Aorta (tissue), 5 donors: ENCODE measurements at places on chromosomes 12 and 14. TPM values are rescaled to one million over a fixed set of nuclear protein-coding genes. Genes with fewer than 3 reads are reported as not detected.

GRCh38 chr14:51643140-51643539, 8.6 kb upstream of the FRMD6 start:
- no peak overlapping the region for H3K27ac ChIP-seq
- H3K4me3 ChIP-seq, result no peak overlapping the region
- H3K4me1 ChIP-seq, result peaks cover 4% of the 10 kb centered on the region
- no peaks in the 10 kb centered on the region for H3K27me3 ChIP-seq
- no peaks in the 10 kb centered on the region for H3K36me3 ChIP-seq

The BATF gene
- 3.2 TPM for total RNA-seq

The LYZ gene
- total RNA-seq, result 180 TPM

The CCDC60 gene
- not detected for total RNA-seq

The SLC4A8 gene
- 3.2 TPM for total RNA-seq

The GSC gene
- 1.3 TPM for total RNA-seq

The HCAR1 gene
- 0.33 TPM for total RNA-seq

The ADAMTS20 gene
- not detected for total RNA-seq

The KSR2 gene
- not detected for total RNA-seq

The RNASE8 gene
- total RNA-seq, result not detected
